Adrenal gland (tissue), 19 donors: ENCODE measurements at places on chromosomes 3 and 15.

DNA sequence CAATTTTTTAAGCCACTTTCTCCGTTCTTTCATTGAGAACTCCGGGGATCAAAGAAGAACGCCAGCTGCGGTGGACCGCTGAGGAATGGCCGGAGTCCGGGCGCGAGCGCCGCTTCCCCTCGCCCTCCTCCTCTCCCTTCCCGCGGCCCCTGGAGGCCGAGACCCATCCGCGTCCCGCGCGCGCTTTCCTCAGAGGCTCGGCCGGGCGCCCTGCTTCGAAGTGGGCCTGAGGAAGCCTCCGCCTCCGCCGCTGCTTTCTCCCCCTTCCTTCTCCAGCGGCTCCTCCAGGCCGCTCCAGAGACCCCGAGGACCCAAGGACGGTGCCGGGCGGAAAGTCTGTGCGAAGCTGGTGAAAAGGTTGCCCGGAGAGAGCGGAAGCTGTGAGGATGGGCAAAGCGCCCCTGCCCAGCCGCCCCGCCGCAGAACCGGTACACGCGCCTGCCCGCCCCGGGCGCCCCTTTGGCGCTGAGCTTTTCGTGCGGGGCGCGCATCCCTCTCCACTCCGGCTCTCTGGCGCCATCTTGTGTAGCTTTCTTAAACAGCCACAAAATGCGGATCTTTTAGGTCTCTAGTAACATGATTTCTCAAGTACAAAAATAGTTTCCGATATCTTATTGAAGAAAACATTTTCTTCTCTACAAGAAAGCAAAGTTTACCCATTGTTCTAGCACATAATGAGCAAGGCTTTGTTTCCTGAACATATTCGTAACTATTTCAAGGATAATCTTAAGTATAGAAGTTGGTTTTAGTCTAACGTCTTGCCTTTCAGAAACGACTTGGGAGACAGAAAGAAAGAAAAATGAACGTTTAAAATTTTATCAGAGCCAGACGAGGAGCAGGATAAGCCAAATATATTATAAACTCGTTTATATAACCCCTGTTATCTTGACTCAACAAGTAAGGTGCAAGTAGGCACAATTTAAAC, 59.2 kb upstream of the FAM174B start:
- DNase-seq = peak; percentile 63

GRCh38 chr3:150729682-150730360, 26.1 kb upstream of the ERICH6 start:
- no peak for DNase-seq

- no peak for DNase-seq
These were observed 29.9 kb upstream of the RGMA start for GRCh38 chr15:93118904-93119303.

- DNase-seq = no peak
These were observed 69.5 kb downstream of the TIPARP start for GRCh38 chr3:156743859-156744258.

GRCh38 chr3:48140336-48140757, 47.9 kb downstream of the CDC25A start:
- peak; percentile 18 for DNase-seq

- peak; percentile 65 for DNase-seq
These were observed 45.4 kb downstream of the BTD start for GRCh38 chr3:15646851-15647511.

- DNase-seq = no peak
These were observed 251.9 kb downstream of the CDIN1 start for GRCh38 chr15:36831125-36831903.
